EL (cell line): ENCODE measurements at places on chromosomes 1 and 21.

GRCh38 chr1:221793439-221794078 is 51.7 kb upstream of the DUSP10 start:
- no peak for DNase-seq

GRCh38 chr1:37055631-37056030 is 21.3 kb upstream of the GRIK3 start:
- DNase-seq: no peak

DNA sequence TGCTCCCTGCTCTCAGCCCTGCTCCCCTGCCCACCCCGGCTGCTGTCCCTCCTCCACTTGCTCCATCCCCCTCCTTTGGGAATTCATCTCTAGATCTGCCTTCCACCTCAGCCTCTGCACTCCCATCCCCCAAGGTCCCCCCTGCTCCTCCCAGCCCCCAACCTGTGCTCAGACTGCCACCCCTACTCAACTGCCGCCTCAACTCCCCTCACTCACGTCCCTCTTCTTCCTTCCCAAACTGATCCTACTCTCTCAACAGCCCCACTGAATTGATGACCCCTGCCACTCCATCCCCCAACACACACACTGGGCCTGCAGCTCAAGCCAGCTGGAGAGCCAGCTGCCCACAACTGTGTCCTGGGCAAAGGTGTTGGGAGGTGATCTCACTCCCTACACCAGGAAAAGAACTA is 15.8 kb upstream of the ETV3L start:
- DNase-seq: no peak

DNA sequence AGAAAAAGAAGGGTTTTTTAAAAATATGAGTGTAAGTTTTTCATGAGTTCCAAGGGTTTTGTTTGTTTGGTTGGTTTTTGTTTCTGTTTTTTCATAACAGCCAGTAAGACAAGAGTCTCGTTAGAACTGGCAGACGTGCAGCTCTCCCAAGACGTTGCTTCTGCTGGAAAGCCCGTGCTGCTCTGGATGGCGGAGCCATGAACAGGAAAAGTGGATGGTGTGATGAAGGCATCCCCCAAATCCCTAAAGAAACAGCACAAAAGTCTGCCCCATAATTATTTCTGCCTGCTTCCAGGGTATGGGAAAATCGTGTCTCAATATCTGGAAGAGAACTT is 157.9 kb upstream of the BACE2 start:
- no peak for DNase-seq

DNA sequence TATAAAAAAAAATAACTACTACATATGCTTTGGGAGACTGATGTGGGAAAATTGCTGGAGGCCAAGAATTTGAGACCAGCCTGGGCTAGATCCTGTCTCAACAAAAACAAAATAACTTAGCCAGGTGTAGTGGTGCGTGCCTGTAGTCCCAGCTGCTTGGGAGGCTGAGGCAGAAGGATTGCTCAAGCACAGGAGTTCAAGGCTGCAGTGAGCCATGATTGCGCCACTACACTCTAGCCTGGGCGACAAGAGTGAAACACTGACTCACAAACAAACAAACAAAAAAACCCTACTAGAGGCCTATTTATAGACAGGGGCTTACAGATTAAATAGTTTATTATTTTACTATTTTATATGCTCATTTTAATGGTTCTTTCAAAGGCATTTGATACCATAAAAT is 80.0 kb downstream of the LHX4 start:
- DNase-seq: peak; percentile 49

DNA sequence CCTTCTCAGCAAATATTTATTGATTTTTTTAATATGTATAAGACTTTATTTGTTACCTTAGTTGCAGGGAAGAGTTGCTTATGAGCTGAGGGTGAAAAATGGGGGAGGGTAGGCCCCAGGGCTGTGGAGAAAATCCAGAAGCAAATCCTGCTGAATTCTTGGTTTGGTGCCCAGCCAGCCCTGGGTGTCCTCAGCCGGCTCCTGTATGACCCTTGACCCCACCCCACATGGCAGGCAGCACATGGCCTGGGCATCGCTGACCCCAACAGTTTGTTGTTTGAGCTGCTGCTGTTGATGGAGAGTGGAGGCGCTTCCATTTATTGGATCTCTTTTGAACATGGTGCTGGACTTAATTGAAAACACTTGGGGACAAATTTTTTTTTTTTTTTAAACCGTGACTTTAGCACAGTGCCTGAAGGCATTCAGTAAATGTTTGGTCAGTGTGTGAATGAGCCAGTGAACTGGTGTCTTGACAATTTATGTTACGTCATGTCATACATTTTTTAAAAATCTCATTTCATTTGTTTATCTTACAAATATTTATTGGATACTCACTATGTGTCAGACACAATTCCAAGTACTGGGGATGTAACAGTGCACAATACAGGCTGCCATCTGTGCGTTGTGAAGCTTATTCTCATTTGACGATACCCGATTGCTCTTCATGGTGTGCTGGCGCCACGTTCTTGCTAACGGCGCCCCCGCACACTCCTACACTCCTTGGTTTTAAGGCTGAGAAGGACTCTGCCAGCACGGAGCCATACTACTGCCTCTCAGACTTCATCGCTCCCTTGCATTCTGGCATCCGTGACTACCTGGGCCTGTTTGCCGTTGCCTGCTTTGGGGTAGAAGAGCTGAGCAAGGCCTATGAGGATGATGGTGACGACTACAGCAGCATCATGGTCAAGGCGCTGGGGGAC is 98.8 kb downstream of the MTR start:
- DNase-seq: peak; percentile 89

GRCh38 chr1:245277276-245277675 is 122.5 kb downstream of the KIF26B start:
- no peak for DNase-seq

- DNase-seq: no peak
Measured at GRCh38 chr1:200704986-200705500, 33.6 kb upstream of the CAMSAP2 start.

GRCh38 chr1:199067483-199067882 is 428.6 kb downstream of the PTPRC start:
- no peak for DNase-seq

DNA sequence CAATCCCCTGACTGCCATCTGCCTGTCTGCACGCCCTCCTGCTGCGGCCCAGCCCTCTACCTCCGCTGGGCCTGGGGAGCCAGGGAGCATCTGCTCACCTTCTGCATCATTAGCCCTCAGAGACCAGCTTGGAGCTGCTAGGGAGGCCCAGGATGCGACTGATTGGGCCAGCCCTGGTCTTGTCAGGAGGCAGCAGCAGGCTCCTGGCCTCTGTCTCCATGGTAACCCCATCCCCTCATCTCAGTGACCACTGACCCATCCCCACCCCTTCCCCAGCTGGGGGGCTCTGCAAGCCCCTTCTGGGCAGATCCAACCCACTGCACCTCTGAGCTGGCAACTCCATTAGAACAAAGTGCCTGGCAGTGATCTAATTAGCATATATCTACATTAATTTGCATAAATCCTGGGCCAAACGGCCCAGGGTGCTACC is 37.7 kb downstream of the NKAIN1 start:
- DNase-seq: no peak

GRCh38 chr1:165539908-165540307 is 3.9 kb upstream of the LRRC52 start:
- no peak for DNase-seq

DNA sequence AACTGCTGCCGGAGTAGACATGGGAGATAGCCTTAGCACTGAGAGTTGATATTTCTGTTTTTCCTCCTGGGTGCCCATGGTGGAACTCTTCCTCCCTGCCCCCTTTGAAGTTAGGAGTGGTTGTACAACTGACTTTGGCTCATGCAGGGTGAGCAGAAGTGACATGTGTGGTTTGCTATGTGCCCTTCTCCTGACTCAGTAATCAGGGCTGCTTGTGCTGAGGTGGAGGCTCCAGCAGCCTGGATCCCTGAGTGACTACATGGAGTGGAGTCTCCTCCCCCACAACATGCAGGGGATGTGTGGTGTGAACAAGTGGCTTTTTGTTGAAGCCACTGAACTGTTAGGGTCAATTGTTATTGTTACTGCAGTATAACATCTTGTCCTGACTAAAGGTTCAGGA is 261.6 kb downstream of the CAMTA1 start:
- DNase-seq: peak; percentile 15

GRCh38 chr1:234827656-234828055 is 217.7 kb upstream of the IRF2BP2 start:
- DNase-seq: no peak

DNA sequence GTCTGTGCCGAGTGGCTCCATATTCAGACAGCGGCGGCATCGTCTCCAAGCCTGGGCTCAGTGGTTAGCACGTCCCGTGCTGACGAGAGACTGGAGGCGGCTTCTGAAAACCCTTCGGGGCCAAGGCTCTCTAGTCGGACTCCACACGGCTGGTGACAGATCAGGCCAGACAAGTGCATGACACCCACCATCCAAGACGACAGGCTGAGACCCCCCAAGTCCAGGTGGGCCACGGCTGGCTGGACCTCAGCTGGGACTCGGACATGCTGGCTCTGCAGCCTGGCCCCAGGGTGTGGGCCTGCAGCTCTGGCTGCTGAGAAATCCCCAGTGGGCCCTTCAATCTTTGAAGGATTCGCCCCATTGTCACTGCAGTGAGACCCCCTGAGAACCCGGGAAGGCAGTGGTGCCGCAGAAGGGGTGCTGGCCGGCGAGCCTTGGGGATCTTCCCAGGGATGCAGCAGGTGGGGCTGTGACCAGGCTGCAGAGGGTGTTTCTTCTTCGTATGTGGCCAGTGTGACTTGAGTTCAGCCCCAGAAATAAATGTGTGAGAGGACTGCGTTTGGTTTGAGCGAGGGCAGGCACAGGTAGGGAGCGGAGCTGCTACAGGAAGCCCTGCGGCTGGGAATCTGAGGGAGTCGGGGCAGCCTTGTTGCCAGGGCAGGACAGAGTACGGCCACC is 15.9 kb upstream of the SLC19A1 start:
- DNase-seq: no peak

DNA sequence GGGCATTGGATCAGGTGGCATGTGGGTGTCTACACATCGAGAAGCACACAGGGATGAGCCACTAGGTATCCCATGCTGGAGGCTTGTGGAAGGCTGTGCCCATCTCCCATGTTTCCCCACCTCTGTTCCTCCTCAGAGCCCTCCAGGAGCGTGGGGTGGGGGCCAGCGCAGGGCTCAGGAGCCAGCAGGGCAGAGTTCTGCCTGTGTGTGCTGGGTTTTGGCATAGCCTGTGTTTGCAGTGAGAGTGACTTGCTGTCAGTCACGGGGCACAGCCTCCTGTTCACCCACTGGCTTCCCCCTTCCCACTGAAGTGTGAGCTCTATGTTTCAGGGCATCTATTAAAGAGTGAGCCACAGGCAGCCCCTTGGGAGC is 10.4 kb downstream of the IBA57 start:
- DNase-seq: no peak

DNA sequence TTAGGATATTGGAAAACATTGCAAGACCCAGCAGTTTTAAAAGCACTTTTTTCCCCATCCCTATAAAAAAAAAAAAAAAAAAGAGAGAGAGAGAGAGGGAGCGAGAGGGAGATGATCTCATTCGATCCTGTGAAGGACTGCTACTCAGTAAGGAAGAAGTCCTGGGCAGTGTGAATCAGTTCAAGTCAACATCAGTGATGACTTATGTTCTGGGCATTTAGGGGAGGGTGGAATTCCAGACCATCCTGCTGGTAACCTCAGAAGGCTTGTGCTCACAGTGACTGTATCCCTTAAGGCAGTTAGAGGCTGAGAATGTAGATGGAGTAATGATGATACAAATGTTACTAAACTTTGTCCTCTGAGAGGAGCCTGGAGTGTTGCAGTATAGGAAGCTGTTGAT is 151.4 kb downstream of the TGFB2 start:
- peak; percentile 100 for DNase-seq

- DNase-seq: no peak
Measured at GRCh38 chr1:224767031-224767430, 150.9 kb downstream of the CNIH3 start.

DNA sequence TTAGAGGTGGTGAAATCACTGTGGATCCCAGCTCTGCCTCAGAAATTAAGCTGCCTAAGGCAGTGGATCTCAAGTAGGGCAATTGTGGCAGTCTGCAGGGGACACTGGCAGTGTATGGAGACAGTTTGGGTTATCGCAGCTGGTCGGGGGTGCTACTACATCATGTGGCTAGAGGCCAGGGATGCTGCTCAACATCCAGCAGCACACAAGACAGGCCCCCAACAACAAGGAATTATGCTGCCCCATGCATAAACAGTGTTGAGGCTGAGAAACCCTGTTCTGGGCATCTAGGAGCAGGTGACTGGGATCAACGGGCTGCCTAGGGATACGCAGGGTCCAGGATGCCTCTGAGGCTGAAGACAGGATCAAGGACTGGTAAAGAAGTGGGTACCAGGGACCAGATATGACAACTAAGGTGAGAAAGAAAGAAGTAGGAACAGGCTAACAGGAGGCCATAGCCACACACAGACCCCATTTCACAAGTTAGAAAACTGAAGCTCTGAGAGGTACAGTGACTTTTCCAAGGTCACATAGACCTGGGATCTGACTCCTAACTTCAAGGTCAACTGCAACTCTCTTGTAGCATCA is 8.7 kb downstream of the BATF3 start:
- DNase-seq: no peak

DNA sequence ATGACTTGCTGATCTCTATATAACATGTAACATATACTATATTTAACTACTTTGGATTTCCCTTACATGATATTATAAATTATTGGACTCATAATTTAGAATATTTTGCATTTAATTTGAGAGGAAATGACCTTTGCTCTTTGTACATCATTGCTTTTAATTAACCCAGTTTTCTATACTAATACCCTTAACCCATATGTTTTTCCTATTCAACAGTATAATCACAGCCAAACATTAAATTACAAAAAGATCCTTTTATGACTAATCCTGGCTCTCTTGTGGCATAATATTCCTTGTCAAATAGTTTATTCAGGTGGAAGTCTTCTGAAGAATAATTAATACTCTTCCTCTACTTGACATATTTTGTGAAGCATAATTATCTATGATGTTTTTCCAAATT is 56.0 kb upstream of the GPR52 start:
- DNase-seq: no peak

GRCh38 chr1:36486439-36487335 is 4.0 kb upstream of the CSF3R start:
- no peak for DNase-seq

DNA sequence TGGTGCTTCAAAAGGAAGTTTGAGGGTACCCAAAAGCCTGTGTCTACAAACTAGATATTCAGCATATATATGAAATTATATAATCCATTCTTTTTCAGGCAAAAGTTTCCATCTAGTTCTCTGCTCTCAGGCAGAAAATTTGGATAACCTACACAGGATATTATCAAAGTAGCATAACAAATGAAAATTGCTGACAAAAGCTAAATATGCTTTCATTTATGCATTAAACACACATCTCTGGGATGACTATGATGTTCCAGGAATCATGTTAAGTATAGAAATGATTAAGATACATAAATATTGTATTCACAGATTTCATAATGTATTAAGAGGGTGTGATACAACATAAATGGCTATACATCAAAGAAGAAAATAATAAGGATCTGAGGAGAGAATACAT is 92.8 kb downstream of the LRRC53 start:
- no peak for DNase-seq
